ENCODE measurements at places on chromosomes 7 and 10. TPM values are rescaled to one million over a fixed set of nuclear protein-coding genes. Genes with fewer than 3 reads are reported as not detected.

GRCh38 chr10:93865794-93866425 is 27.9 kb upstream of the SLC35G1 start:
- DNase-seq: no peak

DNA sequence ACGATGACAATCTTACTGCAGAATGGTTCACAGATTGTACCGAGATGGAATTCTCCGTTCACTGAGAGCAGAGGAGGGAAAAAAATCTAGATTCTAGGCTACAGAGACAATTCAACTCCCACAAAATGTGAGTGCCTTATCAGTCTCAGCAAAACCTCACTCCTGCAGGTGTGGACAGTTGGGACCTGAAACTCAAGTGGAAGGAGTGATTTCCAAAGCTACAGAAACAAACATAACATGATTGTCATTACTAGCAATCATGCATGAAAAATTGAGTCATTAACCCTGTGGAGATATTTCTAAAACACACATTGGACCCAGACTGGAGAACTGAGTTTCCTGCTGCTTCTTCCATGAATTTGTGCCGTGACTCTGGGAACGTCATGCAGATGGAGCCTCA is 70.3 kb downstream of the CALML3 start:
- DNase-seq: no peak

- DNase-seq: no peak
Observed at GRCh38 chr7:77284005-77284404, 84.4 kb upstream of the FGL2 start.

The PRSS2 gene
- not detected for total RNA-seq

- no peak for DNase-seq
Observed at GRCh38 chr7:104137971-104138370, 69.8 kb downstream of the ORC5 start.

DNA sequence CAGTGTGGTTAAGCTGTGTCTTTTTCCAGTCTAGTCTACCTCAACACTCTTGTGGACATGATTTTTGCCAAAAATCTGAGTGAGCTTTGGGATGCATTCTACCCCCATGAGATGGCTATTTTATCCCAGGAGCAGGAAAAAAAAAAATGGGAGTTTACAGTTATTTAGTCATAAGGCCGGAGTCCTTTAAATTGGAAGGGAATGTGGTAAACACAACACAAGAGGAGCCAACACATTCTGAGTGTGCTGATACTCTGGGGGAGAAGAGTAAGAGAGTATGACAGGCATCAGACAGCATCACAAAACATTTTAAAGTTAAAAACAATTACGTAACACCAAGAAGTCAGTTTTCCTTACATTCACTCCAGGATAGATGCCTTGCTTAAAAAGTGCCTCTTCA is 46.1 kb downstream of the C1GALT1 start:
- DNase-seq: no peak

The HOXA5 gene
- total RNA-seq: not detected

GRCh38 chr10:56359837-56360236 is 1.2 kb downstream of the ZWINT start:
- DNase-seq: no peak

The VGF gene
- 7.7 TPM for total RNA-seq

DNA sequence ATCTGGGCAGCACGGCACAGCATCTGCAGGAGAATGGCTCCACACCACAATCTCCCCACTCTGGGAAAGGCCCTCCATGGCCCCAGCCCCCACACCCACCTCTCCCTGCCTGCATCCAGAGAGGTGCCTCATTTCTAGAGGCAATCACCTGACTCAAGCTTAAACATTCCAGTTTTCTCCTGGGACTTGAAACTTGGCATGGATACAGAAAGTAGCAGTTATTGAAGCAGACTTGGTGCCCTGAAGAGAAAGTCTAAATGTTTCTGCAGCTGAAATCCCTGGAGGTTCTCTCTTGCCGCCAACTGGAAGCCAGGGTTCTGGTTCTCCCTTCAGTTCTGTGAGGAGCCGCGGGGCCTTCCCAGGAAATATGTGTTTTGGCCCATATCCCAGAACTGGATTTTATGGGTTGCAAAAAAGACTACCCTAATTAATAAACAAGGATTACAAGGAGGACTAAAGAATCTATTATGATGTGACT is 122.8 kb downstream of the SKIDA1 start:
- DNase-seq: no peak

DNA sequence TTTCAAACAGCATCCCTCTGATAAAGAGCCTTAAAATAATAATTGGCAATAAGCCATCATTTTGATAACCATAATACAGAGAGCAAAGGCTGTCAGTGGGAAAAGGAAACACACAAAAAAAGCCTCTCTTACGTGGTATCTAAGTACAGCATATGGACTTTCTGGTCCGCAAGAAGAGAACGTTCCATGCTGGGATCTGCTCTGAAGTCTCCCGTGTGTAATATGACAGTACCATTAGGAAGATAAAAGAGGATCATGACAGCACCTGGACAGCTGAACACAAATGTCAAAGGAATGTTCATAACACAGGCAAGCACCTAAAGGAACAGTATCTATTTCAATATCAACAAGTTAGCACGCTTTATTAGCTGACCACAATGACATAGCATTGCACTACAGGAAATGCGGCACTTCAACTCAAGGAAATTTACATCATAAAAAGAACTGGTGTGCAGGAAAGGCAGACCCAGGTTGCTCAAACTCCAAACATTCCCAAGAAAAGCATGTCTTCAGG is 9.9 kb downstream of the DCLRE1A start:
- no peak for DNase-seq

The HHEX gene
- 0.82 TPM for total RNA-seq

The AVPI1 gene
- total RNA-seq: 2.4 TPM
